ENCODE measurements at places on chromosomes 6 and 20.

GRCh38 chr6:45813943-45814342 lies 201.7 kb downstream of the CLIC5 start:
- no peak for DNase-seq

- no peak for DNase-seq
Measured at GRCh38 chr6:15504581-15505350, 158.1 kb downstream of the DTNBP1 start.

DNA sequence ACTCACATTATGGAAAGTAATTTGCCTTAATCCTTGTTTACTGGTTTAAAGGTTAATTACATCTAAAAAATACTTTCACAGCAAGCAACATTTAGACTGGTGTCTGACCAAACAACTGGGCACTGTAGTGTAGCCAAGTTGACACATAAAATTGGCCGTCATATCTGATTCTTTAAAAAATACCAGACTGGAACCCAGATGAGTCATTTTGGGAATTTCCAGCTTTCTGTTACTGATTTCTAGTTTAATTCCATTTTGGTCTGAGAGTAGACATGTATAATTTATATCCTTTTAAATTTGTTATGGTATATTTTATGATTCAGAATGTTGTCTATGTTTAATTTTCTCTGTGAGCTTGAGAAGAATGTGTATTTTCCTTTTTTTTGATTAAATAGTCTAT lies 44.1 kb downstream of the SCP2D1 start:
- DNase-seq, result no peak

GRCh38 chr6:104566411-104566810 lies 293.3 kb downstream of the HACE1 start:
- no peak for DNase-seq

DNA sequence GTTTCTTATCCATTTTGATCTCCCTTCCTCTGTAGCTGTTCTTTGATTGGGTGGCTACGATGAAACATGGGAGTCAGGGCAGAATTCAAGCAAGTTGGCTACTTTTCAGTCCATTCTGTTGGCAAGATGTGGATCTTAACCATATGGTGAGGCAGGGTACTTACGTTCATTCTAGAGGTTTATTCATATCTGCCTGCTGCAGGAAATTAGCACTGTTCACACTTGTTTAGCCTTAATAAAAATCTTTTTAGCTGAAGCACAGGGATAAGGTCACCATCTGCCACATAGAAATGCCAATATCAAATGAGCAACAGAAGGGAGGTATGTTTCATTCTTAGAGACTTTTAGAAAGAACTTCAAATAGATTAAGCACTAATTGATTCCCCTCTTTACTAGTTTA lies 83.9 kb downstream of the GRIK2 start:
- DNase-seq, result no peak

DNA sequence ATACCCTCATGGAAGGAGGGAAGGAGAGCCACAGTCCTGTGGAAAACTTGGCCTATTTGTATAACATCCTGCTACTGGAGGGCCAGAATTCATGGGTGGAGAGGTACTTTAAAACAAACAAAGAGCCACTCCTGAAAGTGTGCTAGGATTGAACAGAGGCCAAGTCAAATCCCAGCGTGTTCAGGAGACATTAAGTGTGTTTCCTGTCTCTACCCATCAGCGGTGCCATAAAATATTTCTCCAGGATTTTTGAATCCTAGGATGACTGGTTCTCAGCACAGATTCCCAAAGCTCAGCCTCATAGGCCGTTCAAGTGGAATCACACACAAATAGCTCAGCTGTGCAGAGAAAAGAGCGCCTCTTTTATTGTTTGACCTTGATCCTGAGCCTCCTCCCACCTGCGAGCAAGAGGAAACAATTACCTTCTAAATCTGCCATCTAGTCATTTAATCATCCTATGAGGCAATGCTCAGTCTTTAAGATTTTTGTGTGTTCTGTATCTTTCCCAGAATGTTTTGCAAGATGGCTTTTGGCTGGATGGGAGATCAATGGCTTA lies 31.8 kb upstream of the RALGAPA2 start:
- no peak for DNase-seq

DNA sequence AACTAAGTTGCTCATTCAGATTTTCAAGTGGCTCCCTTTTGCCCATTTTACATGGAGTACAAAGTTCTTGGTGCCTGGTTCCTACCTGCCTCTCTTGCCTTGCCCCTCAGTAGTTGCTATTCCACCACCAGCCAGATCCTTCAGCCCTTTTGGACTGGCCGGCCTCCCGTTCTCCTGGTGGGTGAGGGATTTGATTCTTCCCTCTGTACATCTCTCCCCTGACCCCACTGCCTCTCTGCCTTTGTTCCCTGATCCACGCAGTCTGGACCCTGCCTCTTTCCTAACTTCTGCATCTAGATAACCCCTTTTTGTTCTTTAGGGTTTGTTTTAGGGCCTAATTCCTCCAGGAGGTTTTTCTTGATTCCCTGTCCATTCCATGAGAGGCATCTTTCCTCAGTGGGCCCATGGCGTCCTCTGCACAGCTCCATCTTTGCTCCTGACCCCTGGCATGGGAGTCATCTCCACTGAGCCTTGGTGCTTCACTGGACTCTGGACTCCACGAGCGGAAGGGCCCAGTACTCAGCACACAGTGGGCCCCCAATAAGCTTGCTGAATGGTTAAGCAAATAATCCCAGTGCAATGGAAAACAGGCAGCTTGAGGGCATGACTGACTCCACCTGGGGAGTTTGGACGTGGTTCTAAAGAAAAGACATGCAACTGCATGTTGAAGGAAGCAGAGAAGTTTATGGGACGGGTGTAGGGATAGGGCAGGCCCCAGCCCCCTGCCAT lies 309.3 kb upstream of the SUPT3H start:
- no peak for DNase-seq

- no peak for DNase-seq
Measured at GRCh38 chr6:137761072-137761471, 106.0 kb upstream of the TNFAIP3 start.

- DNase-seq, result no peak
Measured at GRCh38 chr6:110769923-110770322, 45.3 kb downstream of the CDK19 start.

- DNase-seq, result no peak
Measured at GRCh38 chr6:56988145-56988544, 33.2 kb downstream of the BEND6 start.

DNA sequence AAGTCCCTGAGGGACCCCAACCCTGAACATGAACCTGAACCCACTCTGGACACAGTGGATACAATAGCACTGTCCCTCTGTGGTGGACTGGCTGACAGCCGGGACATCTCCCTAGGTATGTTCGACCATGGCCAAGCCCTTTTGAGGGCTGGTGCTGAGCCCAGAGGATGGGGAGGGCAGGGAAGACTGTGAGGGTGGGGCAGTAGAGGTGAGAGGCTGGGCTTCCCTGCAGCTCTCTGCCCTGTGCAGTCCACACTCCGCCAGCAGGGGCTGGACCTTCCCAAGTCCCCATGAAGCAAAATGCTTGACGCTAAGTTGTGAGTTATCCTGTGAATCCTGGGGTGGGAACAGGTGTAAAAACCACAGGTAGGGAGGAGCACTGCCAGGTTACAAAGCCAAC lies 11.5 kb downstream of the LPIN3 start:
- DNase-seq, result no peak

DNA sequence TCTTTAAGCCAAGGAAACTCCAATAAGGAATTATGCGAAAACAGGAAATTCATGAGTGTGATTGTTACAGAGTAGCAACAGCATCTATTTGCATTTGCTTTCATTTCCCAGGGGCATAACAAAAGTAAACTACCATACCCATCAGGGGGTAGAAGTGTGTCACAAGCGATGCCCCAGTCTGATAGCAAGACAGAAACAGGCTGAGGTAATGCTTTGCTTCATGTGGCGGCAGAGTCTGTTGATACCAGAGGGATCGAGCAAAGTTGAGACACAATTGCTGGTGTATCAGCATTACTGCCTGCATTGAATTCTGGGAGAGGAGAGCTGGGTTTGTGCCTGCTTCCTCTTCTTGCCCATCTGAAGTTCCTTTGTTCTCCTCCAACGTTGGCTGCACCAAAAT lies 51.2 kb upstream of the LYRM2 start:
- DNase-seq, result no peak

- no peak for DNase-seq
Measured at GRCh38 chr6:21914121-21914973, 320.8 kb downstream of the SOX4 start.

GRCh38 chr20:54062812-54063280 lies 7.5 kb downstream of the BCAS1 start:
- DNase-seq, result no peak

DNA sequence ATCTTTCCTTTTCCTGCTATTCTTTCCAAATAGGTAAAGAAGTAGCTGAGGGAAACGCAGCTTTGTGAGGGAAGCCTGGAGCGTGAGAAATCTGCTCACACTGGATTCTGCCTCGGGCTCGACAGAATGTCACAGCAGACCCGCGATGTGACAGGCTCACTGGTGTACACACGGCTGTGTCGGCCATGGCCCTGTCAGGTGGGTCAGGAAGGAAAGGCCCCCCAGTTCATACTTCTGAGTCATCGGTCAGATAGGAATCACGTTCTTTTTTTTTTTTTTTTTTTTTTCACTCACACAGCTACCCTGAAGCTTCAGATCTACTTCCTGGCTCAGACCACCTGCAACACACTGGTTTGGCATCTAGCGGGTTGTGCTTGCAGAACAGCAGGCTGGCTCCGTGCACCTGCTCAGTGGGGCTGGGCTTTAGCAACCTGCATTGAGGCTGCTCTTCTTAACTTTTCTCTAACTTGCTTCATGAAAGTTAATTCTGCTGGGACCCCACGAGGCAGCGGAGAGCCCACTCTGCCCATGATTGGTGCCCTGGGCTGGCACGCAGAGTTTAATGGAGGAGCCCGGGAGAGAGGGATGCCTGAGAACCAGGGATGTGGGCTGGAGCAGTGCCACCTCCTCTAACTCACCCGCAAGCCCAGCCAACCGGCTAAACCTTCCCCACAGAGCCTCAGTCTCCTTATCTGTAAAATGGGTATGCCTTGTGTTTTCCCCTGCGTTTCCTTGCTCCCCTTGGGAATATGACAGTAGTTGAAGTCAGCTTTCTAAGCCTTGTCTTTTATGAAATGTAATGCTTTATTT lies 61.5 kb upstream of the FNDC1 start:
- DNase-seq, result no peak

- DNase-seq, result no peak
Measured at GRCh38 chr6:135637701-135638100, 140.2 kb upstream of the AHI1 start.

DNA sequence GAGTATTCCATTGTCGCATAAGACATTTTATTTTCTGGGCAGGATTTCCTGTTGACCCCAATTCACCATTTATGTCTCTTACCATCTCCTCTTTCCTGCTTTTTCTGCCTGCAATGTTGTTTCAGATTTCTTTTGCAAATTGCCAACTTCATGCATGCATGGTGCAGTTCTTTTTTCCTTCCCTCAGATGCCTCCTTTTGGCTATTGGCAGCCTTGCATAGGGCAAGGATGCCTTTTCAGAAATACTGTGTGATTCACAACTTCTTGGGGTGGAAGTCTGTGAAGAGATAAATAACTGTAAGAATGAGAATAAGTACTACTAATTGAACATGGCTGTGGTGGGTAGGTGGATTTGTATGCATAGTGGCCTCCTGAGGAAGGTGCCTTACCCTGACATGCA lies 116.7 kb downstream of the SOX4 start:
- no peak for DNase-seq

GRCh38 chr6:45192556-45192955 lies 135.6 kb upstream of the RUNX2 start:
- DNase-seq, result no peak

GRCh38 chr6:135212935-135213334 lies 31.8 kb downstream of the MYB start:
- no peak for DNase-seq

DNA sequence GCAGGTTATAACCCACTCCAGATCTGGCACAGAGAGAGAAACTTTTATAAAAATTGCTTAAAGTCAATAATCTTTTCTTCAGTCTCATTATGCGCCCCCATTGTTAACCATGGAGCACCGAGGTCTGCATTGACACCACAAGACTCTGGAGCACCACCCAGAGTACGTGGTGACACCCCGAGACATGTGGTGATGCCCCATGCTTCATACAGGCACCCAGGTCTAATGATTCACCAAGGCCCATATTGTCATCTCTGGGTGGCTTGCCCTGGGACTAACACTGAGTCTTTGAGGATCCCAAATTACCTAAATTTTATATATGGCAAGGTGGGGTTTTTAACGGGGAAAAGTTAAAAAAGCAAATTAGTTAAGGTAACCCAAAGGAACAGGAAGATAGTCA lies 31.1 kb downstream of the CD109 start:
- DNase-seq, result no peak

GRCh38 chr6:129672881-129673631 lies 36.9 kb downstream of the ARHGAP18 start:
- no peak for DNase-seq

DNA sequence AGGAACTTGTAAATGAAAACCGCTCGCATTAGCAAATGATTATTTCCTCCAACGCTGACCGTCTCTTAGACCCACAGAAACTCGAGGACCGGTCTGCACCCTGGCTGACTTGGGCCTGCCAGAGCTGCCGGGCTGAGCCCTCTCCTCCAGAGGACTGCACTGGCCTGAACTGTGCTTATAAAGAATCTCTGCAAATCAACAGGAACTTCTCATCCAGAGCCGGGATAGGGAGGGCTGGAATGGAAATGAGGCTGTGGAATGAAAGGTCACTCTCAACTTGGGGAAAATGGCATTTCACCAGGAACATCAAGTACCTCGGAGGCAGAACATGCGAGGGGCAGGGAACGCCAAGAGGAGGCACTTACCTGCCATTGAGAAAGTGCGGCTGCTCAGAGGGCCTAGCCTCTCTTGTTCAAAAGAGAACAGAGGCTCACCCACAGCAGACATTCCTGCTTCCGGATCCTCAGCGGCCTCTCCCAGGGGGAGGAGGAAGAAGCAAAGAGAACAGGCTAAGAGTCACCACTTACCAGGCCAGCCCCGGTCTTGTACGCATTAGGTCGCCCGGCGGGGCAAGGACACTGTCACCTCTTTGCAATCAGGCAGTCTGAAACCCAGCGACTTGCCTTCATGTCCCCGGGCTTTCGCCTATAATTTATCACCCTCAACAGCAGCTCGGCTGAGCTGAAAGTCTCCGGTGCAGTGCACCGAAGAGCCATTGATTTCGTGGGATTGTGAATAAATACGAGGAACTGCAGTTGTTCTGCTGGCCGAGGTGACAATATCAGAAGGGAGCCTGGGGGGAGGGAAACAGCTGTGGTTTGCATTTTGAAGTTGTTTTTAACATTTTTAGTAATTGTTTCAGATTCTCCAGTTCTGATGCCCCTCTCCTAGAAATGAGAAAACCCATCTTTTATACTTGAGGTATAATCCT lies 37.6 kb downstream of the ZMYND8 start:
- DNase-seq, result no peak

DNA sequence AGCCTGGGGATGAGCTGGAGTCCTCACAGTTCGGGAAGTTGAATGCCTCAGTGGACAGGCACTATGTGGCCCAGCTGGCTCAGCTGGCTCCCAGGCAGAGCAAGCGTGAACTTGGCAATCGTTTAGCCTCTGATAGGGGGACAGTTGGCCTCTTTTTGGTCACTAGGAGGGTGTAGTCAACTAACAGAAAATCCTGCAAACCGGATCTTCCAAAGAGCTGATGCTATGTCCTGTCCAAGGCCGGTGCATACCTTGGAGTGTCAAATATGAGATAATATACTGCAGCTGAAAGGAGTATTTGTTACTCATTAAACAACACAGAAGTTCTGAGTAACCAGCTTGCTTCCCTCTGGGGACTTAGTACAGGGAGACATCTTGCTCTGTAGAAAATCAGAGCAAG lies 126.2 kb upstream of the EXOC2 start:
- DNase-seq, result no peak

- no peak for DNase-seq
Measured at GRCh38 chr20:3459881-3460307, 10.9 kb upstream of the ATRN start.

- DNase-seq, result no peak
Measured at GRCh38 chr6:17583811-17584210, 16.3 kb upstream of the FAM8A1 start.

Measured in stimulated activated CD4-positive, alpha-beta T cell treated with anti-CD3 and anti-CD28 coated beads, TNF-alpha, amount 100 ng/mL, for 4 hours (primary cell).